ENCODE measurements at places on chromosomes 2 and 18.

DNA sequence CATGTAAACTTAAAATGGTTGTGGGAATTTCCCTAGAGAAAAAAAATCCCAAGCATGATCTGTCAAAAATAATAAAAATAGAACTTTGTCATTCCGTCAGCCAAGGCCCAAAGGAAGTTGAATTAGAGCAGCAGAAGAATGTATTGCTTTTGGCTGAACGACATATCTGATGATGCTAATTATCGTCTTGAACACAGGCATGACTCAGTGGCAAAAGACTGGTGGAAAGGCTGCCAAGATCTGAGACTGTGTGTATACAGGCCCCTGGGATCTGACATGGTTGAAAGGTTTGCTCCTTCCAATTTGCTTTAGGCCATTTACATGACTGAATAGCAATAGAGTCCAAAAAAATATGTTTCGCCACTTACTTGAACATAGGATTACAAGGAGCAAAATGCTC lies 1057.1 kb upstream of the CRIM1 start:
- no peak for DNase-seq

DNA sequence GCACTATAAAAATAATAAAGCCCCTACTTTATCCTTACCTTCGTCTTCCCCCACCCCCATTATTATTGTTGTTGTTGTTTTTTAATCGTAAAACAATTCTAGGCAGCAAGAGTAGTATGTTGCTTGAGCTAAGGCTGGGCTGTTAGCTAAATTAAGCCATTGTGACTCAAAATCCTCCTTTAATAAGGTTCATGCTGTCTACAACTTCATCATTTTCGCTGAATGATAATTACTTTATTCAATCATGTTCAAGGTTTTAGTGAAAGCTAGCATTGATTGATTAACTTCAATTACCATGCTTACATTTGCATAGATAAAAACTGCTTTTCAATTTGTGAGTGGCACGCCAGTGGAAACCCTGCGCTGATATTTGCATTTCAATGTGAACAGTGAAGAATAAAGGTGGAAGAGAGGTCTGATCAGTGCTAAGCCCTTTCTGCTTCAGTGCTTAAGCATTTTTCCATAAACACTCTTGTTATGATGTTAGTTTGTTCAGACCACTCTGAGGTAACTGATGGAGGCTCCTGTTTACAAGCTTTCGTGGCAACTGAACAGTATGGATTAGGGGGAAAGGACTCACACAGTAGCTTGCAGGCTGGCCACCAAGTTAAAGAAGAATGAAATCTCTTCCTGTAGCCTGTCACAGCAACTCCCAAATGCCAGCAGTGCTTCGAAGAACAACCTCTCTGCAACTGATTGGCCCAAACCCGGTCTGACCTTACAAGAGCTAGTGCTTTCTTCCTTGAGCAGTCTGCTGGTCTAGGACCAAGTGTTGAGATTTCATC lies 156.8 kb downstream of the GPD2 start:
- no peak for DNase-seq

DNA sequence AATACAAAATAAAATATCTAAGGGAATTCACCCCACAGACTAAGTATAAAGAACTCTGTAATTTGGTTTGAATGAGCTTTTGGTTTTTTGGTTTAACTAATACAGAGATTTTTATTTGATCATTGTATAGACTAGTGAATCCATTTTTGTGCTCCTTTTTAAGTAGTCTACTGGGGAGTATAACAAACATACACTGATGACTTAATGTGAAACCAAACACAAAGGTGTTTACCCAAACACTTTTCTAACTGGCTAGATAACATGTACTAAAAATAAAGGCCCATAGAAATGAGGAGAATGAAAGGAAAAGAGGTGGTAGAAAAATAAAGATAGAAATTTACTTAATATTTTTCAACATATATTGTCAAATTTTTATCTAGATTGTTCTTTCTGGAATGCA lies 146.0 kb downstream of the NRXN1 start:
- DNase-seq: no peak

DNA sequence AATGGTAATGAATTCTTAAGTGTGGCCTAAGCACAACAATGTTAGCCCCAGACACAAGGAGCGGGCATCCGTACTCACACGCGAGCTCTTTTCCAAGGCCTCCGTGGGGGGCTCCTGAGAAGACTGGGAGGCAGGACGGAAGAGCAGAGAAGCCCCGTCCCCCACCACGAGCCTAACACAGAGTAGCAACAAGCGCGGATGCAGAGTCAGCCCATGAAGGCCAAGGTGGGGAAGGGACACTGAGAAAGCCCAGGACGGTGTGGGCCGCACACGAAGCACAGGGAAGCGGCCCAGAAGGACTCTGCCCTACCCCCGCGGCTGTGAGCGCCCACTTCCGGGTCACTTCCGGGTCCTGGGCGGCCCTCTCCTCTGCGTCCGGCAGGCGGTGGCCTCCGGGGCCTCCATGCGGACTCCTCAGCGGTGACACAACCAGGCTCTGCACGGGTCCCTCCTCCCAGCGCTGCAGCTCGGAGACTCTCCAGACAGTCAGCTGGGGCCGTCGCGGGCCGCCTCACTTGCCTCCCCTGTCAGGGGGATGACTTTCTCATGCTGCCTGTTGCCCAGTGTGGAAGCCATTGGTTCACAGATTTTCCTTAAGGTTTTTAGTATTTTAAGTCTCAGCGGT lies 151.5 kb downstream of the MTCL1 start:
- DNase-seq: no peak

DNA sequence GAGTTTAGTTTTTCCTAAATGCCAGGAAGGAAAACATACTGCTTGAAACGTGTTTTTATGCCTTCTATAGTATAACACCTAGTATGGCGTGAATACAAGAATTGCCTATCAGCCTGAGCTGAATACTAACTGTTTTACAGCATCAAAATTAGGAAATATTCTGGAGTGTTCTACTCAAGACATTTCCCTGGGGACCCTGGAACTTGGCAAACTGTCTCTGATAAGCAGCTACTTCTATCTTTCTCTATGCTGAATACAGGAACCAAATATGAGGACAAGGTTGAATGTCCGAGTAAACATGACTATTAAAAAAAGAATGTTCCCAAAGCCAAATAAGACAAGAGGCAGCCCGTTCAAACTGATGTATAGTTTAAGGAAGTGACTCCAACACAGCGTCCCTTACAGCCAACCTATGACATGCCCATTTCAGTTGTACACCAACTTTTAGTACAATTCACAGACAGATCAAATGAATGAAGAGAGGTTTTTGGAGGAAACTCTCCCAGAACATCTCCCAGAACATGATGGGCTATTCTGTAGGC lies 951.3 kb upstream of the ACVR2A start:
- DNase-seq: no peak

- DNase-seq: no peak
Measured at GRCh38 chr2:142849820-142850219, 27.6 kb upstream of the KYNU start.

GRCh38 chr18:11165138-11165537 lies 15.8 kb upstream of the PIEZO2 start:
- no peak for DNase-seq

DNA sequence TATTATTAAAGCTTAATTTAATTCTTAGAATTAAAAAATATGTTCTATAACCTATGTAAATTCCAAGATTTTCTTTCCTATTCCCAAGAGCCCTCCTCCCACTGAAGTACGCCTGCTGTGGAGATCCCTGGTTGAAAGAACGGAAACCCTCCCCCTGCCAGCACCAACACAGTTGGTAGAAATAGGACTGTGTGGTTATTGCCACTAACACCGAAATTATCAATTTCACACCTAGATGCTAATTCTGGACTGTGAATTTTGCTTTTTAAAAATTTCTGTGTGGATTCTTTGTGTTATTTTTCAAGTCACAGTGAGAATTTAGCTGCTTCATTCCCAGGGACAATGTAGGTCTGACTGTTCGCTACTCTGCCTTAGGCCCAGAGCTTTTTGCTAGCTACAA lies 305.8 kb upstream of the HNMT start:
- no peak for DNase-seq

GRCh38 chr18:76476665-76477561 lies 18.1 kb downstream of the ZNF516 start:
- DNase-seq: no peak

DNA sequence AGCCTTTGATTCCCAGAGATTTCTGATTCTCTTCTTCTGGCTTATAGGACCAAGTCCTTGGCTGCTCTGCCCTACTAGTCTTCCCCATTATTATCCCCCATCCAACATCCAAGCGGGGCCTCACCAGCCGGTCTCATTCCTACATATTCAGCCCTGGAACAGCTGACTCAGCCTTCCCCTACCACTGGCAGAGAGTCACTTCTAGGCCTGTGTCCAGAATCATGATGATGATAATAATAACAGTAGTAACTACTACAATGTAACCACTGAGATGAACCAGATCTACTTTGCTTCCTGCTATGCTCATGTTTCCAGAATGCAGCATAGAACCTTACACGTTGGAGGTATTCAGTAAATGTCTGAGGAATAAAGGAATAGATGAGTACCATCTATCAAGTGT lies 295.2 kb downstream of the SRBD1 start:
- no peak for DNase-seq

DNA sequence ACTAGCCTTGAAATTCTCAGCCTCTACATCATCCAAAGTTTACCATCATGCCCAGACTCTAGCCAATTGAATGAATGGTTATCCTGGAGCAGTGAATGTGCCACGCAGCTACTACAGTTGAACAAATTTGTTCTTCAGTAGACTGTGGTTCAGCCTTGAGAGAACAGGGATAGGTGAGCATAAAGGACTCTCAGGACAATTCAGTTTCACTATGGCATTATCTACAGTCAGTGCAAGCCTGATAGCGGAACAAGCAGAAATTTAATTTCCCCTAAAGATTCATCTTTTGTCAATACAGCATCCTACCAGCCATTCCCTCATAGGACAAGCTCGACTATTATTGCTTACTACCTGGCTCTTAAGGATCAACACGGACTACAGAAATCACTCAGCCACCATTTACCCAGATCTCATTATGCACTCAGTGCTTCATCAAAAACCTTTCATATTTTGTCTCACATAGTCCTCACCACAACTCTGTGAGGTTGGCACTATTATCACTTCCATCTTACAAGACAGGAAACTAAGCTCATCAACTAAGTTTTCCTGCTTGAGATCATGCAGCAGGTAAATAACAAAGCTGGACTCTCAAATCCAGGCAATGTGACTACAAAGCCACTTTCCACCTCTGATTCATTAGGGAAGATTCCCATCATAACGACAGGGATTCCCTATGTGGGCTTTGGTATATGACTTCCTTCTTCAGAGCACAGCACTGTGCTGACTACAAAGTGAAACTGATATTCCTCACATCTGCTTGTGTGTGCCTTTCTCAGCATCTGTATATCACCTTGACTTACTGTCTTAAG lies 181.5 kb upstream of the ACVR2A start:
- DNase-seq: no peak

DNA sequence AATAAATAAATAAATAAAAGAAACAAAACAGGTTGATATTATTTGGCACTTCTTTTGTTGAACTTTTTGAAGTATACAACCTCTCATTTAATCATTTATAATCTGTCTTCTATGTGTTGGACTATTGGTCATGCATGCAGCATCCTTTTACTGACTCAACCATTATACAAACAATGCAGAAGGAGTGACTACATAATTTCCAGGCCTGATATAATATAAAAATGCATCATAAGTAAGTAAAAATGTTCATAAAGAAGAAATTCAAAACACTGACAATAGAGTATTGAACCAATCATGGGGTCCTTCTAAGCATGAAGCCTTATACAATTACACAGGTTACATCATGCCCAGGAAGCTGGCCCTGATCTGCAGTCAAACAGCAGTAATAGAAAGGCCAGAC lies 141.5 kb upstream of the FN1 start:
- no peak for DNase-seq

DNA sequence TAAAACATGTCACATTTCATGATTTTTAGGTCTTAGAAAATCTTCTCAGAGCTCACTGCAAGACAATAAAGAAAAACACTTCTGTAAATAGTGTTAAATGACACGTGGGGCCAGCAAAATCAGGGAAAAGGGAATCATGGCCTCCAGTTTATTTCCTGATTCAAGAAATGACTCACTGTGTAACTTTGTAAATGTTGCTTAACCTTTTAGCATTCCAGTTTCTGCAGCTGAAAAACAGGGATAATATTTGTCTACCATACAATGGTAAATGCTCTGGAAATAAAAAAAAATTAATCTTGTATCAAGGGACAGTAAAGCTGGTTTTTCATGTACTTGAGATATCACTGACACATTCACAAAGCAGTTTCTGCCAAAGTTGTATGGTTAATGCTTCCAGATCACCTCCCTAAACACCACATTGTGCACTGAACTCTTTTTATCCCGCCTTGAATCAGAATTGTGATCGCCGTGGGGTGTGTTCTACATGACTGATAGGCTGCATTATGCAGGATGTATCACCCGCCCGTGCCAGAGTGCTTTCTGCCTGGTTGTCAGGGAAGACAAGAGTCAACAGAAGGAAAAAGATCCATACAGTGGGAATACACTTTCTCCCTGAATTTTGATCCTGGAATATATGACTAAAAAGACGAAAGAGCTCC lies 238.8 kb downstream of the IKZF2 start:
- DNase-seq: no peak

- DNase-seq: no peak
Measured at GRCh38 chr18:9334973-9335696, 562 bp downstream of the TWSG1 start.

- DNase-seq: no peak
Measured at GRCh38 chr2:48134704-48135103, 228.4 kb upstream of the FBXO11 start.

- DNase-seq: no peak
Measured at GRCh38 chr18:28712796-28713425, 536.0 kb upstream of the CDH2 start.

DNA sequence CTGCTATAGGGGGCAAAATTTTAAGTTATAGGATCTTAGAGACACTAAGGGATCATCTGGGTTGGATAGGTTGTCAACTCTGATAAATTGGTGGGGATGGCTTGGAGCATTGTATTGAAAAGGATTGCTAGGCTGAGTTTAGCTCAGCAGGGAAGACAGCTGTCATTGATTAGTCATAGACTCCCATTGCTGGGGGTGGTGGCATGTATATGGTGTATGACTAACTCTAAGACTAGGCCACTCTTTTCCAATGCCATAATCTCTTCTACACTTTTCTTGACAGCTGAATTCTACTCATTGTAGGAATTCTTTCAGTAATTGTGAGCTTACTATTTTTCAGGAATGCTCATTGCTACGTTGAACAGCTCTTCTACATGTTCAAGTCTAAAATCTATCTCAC lies 81.3 kb upstream of the PELI1 start:
- no peak for DNase-seq
